Activated CD8-positive, alpha-beta memory T cell treated with anti-CD3 and anti-CD28 coated beads for 1 hour (primary cell): ENCODE measurements at places on chromosomes 7 and 10.

GRCh38 chr7:29495653-29496052, 68.0 kb upstream of the PRR15 start:
- no peak for DNase-seq

GRCh38 chr7:45969940-45970339, 48.9 kb upstream of the IGFBP3 start:
- DNase-seq: no peak

DNA sequence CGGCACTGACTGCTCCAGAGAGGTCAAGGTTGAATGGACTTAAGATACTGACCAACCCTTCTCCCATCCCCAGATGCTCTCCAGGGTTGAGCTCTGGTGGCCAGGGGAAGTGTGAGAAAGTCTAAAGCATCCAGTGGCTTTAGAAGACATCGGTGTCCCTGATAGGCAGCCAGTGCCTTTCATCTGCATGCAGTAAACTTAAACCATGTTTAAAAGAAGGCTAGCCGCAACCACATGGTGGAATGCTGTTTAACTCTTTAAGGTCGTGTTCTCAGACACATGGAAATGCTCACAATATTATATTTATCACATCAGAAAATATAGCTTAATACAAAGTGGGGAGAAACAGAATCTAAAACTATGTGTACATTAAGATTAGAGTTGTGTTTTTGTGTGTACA, 137.0 kb downstream of the CNNM2 start:
- DNase-seq: no peak

DNA sequence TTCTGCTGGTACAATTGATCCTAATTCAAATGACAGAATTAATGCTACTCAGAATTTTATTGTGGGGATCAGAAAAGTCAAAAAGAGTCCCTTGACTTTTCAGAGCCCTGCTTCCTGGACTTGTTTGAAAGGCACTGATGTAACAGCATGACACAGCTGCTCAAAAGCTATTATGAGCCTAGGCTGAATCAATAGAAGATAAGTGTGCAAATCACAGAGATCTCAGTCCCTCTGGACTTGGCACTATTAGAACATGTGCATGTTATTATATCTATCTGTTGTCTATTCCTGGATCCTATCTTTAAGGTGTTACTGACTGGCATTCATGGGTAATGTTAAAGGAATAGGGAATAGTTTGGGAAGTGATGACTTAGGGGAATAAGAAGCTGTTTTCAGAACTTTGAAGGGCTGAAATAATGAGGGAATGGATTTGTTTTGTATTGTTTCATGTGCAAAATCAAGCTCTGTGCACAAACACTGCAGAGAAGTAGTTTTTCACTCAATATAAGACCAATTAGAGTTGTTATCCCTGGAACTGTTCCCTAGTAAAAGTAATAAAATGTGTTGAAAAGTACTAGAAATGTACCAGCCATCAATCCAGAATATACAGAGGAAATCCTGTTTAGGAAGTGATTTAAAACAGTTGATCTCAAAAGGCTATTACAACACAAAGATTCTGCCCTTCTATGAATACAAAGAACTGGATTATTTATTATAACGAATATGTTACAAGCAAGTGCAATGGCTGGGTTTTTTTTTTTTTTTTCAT, 814.9 kb upstream of the C7orf33 start:
- no peak for DNase-seq

GRCh38 chr7:101216001-101216859, 1.2 kb downstream of the PLOD3 start:
- DNase-seq: no peak

- no peak for DNase-seq
Measured at GRCh38 chr10:46248651-46249146, 38.1 kb upstream of the ANTXRL start.

GRCh38 chr7:38840736-38841460, 68.1 kb downstream of the VPS41 start:
- no peak for DNase-seq

GRCh38 chr10:24344279-24344678, 135.3 kb downstream of the KIAA1217 start:
- DNase-seq: no peak
